Kidney (tissue), 22 donors: ENCODE measurements at places on chromosomes 6 and 20. TPM values are rescaled to one million over a fixed set of nuclear protein-coding genes. Genes with fewer than 3 reads are reported as not detected.

CNR1 gene
- 0.17 TPM for polyA plus RNA-seq

- no peak for DNase-seq
Observed at GRCh38 chr20:8394308-8394945, 262.4 kb downstream of the PLCB1 start.

DNA sequence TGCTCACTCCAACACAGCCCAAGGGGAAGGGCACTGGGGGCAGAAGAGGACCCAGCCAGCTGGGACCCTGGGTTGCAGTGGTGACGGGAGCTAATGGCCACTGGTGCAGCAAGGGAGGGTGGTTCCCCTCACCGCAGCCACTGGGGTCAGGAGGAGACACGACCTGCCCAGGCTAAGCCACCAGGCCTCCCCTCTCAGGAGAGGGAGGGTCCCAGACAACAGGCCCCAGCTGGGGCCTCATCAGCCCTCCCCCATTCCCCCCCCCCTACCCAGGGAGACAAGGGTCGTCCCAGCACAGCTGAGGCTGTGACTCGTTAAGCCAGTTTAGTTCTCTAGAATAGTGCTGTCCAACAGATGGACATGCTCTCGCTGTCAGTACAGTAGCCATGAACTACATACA, 17.3 kb upstream of the MATN4 start:
- DNase-seq: no peak

MRAP2 gene
- polyA plus RNA-seq: 4.2 TPM

DNA sequence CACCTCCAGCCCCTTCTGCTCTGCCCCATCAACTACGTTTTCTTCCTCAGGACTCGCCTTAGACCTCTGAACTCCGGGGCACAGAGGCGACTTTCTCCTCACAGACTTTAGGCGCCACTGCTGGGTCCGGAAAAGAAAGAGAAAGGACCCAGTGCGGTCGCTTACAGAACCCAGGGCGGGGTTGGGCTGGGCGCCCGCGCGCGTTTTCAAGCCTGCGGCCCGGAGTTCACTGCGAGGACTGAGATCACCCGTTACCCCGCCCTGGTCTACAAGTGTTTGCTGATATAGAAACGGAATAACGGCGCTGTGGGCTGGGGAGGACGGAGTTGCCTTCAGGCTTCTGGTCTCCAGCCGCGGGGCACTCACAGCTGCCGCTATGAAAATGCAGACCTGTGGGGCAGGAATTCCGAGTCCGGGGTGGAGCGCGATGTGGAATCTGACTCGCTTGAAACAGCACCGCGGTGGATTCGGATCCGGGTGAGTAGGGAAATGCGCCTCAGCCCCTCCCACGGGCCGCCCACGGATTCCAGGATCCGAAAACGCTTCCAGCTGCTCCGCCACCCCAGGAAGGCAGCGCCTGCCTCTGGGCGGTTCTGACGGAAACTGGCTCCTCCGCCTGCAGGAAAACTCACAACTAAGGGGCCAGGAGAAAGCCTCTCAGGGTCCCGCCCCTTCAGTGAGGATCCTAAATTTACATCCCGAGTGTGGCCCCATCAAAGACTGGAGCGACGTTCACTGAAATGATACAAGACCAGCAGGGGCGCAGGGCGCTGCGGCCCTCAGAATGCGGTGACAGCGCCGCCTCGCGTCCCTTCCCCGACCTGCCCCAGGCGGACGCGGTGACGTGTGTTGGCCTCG, 29.4 kb downstream of the HLA-F start:
- peak; percentile 95 for DNase-seq

DNA sequence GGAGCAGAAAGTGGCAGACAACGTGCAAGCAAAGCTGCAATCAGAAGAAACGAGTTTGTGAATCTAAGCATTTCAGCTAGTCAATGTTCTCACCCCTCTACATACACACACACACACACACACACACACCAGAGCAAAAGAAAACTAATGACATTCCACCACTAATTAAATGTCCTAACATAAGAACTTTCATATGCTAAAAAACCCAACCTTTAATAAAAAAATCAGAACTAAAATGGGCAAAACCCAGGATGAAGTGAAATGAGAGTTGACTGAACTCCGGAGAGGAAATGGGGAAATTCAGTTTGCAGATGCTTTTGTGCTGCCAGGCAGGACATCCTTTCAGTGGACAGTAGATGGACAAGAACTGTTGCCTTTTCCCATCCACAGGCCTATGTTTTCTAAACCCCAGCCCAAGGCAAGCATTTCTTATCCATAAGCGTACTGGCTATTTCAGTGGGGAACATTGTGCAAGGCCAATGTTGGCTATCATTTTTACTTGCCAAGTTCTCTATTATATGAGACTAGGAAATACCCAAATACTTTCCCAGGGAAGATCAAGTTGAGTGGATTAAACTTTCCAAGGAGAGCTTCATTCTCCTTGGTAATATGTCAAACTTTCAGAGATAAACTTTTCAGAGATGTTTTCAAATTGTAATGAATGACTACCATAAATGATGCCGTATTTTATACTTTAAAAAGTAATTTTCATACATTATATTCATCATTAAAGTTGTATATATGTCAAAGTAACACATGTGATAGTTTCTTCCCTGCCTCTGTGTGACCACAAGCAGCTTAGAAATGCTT, 27.3 kb downstream of the RIN2 start:
- DNase-seq: no peak

KIFC1 gene
- not detected for polyA plus RNA-seq

GRCh38 chr6:162389343-162390085, 338.1 kb downstream of the PRKN start:
- no peak for DNase-seq

DNA sequence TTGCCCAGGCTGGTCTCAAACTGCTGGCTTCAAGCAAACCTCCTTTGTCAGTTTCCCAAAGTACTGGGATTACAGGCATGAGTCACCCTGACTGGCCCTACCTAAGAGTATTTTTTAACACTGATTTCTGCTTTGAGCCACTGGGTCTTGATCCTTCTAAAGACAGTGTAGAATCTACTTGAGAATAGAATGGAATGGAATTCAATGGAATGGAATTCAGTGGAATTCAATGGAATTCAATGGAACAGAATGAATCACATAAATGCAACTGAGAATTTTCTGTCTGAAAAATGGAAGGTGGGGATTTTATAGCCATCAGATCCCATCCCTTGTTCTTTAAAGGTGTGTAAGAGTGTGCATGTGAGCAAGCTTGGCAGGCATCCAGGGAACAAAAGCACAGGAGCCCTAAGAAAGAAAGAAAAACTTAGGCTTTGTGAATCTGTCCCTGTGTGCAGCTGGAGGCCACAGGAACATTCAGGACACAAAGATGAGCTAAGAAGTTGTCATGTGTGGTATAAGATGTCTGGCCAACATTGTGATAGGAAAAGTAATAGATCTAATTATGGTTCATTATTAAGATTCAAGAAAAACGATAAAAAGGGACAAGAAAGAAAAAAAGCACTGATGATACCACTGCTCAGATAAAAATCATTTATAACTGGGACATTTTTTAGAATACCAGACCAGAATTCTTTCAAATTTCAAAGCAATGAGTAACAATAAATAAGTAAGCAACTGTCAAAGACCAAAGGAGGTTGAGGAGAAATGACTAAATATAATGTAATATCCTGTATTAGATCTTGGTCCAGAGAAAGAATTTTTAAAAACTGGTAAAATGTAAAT, 681.0 kb upstream of the GJE1 start:
- no peak for DNase-seq

B3GAT2 gene
- not detected for polyA plus RNA-seq

DNA sequence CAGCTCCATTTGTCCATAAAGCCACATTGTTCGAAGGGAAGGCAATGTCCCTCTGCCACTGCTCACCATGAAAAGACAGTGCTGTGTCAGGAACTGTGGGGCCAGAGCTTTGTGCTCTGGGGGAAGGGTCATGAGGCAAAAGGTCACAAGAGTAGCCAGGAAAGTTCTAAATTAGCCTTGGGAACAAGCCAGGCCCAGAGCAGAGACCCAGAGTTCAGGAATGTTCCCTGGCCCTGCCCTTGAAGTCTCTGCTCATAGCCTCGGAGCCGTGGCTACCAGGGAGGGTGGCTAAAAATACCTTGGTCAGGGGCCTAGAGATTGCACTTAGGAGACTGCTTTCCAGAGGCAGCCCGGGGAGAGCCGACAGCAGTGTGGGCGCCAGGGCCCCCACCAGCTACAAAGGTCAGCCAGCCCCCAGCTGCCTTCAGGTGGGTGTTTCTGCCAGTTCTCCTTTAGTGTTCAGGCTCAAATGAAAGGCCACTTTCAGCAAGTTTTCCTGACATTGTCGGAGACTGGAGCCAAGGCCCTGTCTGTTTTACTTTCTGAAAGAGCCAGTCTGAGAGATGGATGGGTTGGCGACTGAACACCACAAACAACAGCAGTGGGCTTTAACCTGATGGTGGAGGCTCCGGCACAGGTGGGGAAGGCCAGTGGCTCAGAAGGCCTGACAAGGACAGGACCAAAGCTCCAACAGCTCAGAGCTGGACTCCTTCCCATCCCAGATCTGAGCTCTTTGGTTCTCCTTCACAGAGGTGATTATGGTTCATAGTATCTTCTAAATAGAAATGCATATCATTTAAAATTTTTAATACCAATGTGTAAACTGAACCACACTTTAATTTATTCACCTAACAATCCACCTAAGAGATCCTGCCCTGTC, 76.2 kb downstream of the CDH26 start:
- no peak for DNase-seq

- no peak for DNase-seq
Observed at GRCh38 chr6:15166121-15166520, 79.7 kb upstream of the JARID2 start.

- DNase-seq: no peak
Observed at GRCh38 chr6:137282254-137282653, 63.1 kb upstream of the IFNGR1 start.

VGLL2 gene
- not detected for polyA plus RNA-seq

GRCh38 chr6:121093928-121094327, 240.4 kb downstream of the TBC1D32 start:
- DNase-seq: no peak

GRCh38 chr20:17664025-17664633, 17.9 kb downstream of the RRBP1 start:
- no peak for DNase-seq

DNA sequence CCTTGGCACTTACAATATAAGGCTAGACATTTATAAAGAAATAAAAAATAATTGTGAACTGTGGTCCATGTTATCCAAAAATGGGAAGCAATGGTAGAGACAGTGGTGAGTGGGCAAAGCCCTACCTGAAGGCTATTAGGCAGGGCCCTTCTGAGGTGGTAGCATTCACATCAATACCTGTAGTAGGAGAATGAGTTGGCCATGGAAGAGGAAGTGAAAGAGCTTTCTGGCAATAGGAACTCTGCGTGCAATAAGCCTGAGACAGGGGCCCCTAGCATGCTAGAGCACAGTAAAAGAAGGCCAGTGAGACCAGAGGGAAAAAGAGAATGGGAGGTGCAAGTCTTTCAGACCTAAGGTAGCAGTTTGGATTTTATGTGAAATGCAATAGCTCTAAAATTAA, 754.5 kb downstream of the PTPRT start:
- no peak for DNase-seq

GRCh38 chr6:148179786-148180185, 162.9 kb upstream of the SASH1 start:
- DNase-seq: no peak

HAO1 gene
- 0.86 TPM for polyA plus RNA-seq

DNA sequence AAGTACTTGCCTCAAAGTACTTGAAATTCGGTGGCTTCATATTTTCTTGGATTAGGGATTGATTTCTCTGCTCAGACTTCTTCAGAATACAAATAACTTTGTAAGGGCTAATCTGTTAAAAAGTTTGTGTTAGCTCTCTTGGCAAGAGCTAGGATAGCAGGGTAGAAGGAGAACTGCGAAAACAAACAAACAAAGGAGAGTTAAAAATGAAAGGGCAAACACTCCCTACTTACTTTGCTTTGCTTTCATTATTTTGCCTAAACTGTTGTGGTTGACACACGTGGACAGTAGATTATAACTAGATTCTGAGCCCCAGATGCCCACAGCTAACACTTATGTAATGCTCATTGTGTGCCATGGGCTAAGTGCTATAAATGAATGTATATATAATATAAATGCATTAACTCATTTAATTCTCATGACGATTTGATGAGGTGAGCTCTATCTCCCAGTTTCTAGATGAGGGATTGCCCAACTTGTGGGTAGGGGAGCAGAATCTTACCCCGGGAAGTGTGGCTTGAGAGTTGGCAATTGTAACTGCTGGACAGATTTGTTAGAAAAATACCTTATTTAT, 48.7 kb downstream of the EYA4 start:
- no peak for DNase-seq

SDHAF4 gene
- polyA plus RNA-seq: 25.6 TPM

CLPSL2 gene
- polyA plus RNA-seq: not detected

DNA sequence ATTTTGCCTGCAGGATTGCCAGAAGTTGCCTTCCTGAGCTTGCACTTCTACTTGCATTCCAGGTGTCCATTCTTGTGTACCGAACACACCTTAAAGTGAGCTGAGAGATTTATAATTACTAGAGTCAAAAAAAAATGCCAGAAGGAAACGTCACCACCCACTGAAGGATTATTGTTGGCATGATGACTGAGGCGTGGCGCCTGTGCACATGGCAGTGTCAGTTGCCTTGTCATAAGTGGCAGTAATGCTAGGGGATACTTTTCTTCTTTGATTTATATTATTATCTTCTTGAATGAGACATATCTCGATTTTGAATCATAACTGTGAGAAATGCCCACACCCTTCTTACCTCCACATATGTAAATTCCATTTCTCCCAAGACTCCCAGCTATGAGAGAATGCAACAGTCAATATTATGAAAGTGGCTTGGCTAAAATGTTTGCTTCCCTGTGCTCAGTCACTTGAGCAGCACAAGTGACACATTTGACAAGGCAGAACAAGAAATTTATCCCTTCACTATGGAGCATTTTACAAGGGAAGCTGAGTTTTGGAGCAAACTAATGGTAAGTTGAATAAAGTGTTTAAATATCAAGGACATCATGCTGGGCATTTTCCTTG, 149.5 kb upstream of the SASH1 start:
- peak; percentile 56 for DNase-seq

- DNase-seq: peak; percentile 94
Observed at GRCh38 chr6:19892260-19892659, 55.1 kb downstream of the ID4 start.

LHFPL5 gene
- polyA plus RNA-seq: not detected

DNA sequence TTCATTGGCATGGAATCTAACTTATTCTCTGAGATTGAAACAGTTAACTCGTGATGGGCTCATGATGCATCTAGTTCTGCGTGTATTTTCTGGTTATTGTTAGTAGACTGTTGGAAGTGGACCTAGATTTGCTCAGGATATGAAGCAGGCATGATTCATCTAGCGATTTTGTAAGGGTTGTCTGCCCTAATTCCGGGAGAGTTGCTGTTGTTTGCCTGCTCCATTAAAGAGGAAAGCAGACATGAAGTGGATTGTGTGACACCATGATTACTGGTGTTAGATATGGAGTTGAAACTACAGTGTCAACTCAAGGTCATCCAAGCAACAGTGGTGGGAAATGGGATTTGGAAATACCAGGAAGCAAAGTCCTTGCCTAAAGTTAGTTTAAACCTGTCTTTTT, 41.0 kb downstream of the SOX4 start:
- DNase-seq: no peak

- no peak for DNase-seq
Observed at GRCh38 chr6:168929871-168930450, 323.7 kb downstream of the THBS2 start.
